ENCODE measurements at places on chromosomes 13 and 19.

GRCh38 chr19:58128041-58128685, 22.4 kb downstream of the ZNF329 start:
- no peak for DNase-seq

DNA sequence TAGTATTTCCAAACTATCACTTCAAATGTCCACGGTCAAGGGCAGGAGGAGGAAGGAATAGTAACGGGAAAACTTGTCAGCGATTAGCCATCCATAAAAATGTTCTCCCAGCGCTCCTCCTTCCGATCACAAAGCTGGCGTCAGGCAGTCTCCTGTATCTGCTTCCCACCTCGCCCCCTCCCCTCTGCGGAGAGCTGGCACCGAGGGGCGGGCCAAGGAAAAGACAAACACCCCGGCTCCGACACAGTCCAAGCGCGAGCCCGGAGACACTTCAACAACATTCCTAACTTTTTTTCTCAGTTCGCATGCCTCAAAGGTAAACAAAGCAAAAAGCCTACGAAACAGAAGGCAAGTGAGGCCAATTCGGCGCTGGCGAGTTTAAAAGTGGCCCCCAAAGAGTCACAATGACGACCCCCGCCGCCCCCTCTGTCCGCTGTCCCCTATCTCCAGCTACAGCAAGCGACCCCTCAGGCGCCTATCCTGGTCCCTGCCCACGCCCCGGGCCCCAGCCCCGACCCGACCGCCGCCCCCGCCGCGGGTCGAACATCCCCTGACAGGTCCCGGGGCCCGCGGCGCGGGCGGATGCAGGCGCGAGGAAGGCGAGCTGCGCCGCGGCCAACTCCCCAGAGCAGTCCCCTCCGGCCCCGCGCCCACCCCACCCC, 736 bp downstream of the SMAD9 start:
- no peak for DNase-seq

DNA sequence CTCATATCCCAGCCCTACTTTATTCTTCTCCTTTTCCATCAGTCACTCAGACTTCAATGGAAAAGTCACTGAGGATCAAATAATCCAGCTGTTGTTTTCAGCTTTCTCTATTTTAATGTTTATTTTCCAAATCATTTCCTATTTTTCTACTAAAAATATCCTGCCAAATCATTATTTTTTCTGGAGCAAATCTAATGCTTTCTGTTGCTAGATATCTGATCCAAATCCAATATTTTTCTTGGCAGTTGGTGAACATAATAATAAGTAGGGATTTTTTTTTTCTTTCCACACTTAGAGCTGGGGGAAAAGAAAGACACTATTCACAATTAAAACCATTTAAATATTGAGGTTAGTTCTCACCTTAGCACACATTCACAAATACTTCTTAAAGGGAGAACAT, 656.1 kb downstream of the DACH1 start:
- DNase-seq, result no peak

DNA sequence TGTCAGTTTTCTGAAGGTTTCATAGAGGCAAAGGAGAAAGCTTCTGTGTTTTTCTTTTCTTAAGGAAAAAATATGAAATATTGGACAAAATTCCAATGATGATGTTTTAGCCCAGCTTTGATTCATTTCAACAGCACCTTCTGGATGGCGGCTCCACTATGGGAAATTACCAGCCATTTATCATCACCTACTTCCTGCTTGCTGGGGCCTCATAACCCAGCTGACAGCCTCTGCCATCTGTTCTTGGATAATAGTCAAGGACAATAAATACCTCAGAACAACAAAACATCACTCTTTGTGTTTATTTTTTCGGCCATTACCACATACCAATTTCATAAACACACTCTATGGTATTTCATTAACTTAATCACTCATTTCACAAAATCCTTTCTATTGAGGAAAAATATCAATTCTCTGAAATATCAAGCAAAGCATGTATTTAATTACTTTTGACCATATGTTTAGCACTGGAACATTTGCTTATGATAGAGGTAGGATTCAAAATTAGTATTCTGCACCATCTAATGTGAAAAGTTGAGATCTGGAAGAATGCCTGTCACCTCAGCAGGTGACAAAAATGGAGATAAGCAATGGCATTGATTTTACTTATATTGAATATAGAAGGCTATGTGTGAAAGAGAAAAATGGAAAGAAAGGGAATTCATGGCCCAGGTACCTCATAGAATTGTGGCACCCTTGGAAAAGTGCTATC, 629.7 kb downstream of the LIG4 start:
- DNase-seq, result no peak

GRCh38 chr13:46337700-46338099, 49.4 kb downstream of the RUBCNL start:
- DNase-seq, result no peak

GRCh38 chr19:2416321-2417097, 10.9 kb downstream of the TIMM13 start:
- DNase-seq, result no peak

DNA sequence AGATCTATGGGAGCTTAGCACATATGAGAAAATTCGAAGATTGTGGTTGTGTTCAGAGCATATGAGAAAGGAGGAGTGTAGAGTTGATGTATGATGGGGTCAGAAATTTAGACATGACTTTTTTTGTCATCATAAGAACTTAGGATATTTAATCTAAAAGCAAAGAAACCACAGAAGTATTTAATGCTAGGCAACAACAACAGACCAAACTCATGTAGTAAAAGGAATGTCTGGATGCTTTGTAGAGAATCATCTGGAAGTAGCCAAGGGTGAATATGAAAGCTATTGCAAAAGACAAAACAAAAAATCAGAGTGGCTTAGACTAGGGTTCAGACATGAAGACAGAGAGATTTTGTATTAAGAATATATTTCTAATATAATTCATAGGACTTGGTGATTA, 190.3 kb downstream of the SLITRK1 start:
- DNase-seq, result no peak

GRCh38 chr19:28481674-28482073, 731.3 kb downstream of the UQCRFS1 start:
- DNase-seq, result no peak

DNA sequence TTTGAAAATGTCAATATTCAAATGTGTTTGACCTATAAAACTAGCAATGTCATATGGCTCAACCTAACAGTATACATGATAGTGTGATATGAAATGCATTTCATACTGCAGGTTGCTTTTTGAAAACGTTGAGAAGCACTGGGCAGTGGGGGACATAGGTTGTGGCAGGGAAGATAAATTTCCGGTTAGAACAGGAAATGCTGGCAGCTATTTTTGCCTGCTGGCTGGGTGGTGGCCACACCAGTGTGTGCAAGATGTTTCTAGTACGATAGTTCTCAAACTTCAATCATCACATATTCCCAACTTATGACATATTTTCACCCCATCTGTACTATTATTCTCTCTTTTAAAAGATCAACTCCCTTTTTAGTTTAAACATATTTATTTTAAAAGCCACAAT, 17.2 kb downstream of the FXYD5 start:
- no peak for DNase-seq

DNA sequence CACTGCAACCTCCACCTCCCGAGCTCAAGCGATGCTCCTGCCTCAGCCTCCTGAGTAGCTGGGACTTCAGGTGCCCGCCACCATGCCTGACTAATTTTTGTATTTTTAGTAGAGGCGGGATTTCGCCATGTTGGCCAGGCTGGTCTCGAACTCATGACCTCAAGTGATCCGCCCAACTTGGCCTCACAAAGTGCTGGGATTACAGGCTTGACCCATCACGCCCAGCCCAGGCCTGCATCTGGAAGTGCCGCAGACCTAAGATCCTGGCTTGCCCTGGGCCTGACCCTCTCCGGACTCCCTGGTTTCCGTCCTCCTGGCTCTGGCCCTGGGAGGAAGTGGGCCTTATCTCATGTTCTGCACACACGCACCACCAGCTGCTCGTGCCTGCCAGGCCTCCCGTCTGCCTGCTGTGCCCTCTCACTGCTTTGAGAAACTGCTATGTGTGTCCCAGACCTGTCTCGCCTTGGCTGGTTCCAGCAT, 4.7 kb upstream of the PTGIR start:
- no peak for DNase-seq

DNA sequence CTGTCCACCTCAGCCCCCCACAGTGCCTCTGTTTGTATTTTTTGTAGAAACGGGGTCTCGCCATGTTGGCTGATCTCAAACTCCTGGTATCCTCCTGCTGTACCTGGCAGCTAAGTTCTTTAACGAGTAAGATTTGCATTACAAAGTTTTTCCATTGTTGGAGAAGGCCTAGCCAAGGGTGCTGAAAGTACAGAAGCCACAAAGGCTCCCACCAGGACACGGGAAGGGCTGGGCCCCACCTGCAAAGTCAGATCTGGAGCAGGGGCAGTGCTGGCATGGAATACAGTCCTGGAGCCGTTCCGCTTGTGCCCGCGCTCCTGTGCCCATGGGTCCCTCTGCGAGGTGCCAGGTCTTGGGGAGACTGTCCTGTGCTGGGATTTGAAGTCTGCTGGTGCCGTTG, 12.1 kb downstream of the FZR1 start:
- DNase-seq, result no peak
